ENCODE measurements at places on chromosomes 13 and 19.

- peak; percentile 67 for DNase-seq
Measured at GRCh38 chr13:51895906-51896888, 34.4 kb downstream of the CCDC70 start.

- no peak for DNase-seq
Measured at GRCh38 chr13:22062478-22063205, 391.8 kb downstream of the FGF9 start.

- no peak for DNase-seq
Measured at GRCh38 chr19:47122359-47123335, 8.0 kb upstream of the SAE1 start.

DNA sequence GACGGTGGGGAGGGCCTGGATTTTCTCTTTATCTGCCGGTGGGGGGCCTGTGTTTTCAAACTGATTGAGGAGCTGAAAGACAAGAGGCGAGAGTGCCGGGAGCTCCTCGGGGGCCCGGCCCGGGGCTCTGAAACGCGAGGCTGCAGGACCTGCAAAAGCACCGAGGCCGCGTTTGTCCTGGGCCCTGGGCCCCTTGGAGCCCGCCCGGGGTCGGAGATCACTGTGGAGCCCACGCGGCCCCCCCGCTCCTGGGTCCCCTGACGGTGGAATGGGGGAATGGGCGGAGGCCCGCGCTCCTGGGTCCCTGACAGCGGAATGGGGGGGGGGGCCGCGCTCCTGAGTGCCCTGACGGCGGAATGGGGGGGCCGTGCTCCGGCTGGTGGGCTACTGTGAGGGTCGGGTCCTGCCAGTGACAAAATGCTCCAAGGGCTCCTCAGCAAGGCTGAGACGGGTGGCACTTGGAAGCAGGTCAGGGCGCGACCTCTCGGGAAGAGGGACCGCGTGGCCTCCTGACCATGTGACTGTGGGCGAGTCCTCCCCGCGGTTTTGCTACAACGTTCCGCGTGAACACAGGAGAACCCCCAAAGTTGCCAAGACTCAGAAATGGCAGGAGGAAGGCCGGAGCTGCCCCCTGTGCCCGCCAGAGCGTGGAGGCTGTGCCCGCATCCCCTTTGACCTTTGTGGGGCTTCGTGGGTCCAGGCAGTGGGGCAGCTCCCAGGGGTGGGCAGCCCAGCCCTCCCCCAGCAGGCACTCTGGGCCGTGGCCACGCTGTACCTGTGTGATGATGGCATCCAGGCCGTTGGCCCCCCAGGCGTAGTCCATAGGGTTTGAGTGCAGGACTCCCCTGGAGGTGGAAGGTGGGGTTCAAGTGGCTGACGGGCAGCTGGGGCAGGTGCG, 9.5 kb downstream of the FGF22 start:
- no peak for DNase-seq

- DNase-seq, result peak; percentile 64
Measured at GRCh38 chr19:8575467-8575997, 1.7 kb downstream of the MYO1F start.

DNA sequence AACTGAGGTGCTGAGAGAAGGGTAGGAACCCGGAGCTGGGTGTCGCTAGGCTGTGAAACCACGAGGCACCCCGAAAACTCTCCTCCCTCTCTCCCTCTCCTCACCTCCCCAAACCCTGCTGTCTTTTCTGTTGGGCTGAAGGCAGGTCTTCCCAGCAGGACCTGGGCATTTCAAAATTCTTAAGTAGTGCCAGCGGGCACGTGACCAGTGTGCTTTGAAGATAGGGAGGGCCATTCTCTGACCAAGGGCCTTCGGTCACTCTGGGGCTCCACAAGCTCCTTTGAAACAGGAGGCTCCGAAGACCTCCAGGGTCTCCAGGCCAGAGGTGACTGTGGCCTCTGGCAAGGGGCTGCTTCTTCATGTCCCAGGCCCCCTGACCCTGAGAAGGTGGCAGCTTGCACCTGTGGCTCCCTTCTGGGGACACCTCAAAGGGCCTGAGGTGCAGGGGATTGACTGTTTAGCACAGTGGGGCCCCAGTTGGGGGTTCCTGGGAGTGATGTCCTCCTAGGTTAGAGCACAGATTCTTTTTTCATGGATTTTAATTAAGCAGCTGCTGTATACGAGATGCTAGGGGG, 48.3 kb downstream of the DNM2 start:
- DNase-seq, result no peak

GRCh38 chr19:3470500-3471128, 9.7 kb downstream of the SMIM24 start:
- no peak for DNase-seq

GRCh38 chr13:106551751-106552150, 16.2 kb downstream of the ARGLU1 start:
- no peak for DNase-seq

DNA sequence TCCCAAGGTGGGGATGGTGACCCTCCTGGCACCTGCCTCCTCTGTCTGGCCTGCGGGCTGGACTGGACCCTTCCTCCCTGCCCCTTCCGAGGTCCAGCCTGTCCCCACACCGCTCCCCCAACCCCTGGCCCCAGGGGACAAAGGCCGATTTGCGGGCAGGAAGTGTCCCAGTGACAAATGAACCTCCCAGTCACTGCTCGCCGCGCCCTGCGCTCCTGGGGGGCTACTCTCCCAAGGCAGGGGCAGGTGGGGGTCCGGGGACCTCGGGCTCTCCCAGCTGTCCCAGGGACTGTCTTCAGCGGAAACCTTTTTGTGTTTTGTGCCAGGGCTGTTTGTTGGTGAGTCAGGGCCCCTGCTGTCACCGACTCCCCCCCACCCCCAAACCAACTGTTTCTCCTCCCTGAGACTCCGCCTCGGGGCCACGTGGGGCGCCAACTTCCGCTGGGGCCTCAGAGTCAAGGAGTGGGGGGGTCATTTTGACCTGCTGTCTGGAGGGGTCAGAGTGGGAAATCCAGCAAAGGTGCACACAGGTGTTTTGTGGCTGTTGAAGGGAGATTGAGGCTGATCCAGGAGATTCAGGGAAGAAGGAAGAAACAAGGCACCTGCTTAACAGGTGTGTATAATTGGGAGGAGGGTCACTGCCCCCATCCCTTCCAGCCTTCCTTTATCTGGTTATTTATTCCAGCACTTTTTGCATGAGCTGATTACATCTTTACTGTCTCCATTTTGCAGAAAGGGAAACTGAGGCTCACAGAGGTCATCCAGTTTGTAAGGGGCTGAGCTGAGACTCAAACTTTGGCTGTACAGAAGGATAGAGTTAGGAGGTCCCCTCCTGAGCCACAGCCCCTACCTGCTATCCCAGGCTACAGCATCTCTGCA, 831 bp downstream of the PGPEP1 start:
- peak; percentile 67 for DNase-seq

GRCh38 chr19:49672131-49672919, 4.7 kb upstream of the PRMT1 start:
- peak; percentile 78 for DNase-seq

- peak; percentile 59 for DNase-seq
Measured at GRCh38 chr19:39212375-39212742, 8.3 kb upstream of the SYCN start.

DNA sequence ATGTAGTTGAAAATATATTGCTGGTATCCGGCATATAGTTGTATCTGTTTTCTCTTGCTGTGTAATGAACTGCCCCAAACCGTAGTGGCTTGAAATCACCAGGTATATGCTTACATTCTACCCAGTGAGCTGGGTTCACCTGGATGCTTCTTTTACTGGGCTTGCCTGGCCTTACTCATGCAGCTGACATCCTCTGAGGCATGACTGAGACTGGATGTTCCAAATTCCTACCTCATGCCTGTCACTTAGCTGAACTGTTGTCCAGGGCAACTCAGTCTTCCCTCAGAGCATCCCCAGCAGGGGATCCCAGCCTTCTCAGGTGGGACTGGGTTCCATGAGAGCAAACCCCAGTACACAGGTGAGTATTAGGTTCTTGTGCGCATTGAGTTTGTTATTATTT, 66.8 kb downstream of the IFT88 start:
- no peak for DNase-seq

GRCh38 chr13:103694033-103694432, 627.8 kb upstream of the SLC10A2 start:
- no peak for DNase-seq

- DNase-seq, result peak; percentile 32
Measured at GRCh38 chr19:35445826-35446593, 2.0 kb upstream of the FFAR2 start.
